ENCODE measurements at places on chromosomes 1 and 21.

DNA sequence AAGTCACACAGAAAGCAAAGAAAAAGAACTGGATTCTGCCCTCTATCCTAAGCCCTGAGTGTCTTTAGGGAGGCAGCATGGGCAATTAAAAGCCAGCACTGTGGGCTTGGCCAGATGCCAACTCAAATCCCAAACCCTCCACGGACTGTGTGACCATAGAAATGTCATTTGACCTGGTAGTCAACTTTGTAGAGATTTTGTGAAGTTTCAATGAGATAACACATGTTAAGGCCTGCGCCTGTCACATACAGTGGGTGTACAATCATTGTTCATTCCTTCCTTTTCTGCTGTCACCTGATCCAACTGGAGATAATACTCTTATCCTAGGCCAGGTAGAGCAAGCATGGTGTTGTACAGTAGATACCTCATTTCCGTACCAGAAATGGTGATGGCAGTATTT, 54.2 kb downstream of the TMEM53 start:
- DNase-seq = no peak

DNA sequence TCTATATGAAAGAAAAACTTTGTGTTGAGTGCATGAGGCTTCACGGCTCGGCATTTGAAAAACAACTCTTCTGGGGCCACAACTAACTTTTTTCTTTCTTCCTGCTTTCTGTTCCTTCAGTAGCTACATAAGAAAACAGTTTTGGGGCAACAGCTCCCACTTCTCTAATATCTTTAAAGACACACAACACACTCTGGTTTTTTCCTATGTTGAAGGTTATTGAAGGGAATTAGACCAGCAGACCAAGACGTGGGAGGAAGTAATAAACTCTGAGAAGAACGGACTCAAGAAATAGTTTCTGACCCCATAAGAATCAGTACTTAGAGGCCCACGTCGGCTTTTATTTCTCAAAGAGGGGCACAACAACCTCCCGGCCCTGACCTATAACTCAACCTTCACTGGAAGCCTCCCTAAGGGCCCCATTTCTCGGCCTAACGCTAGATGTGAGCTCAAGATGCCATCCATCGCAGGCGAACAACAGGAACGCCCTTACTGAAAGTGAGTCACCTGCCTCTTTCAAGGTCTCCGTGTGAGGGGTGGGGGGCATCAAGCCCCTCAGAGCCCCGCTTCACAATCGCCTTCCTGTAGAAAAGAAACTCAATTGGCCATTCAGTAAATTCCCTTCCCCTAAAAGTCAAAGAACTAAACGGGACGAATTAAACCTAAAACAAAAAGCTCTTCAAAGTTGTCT, 844 bp downstream of the ZMYM6 start:
- peak; percentile 55 for DNase-seq

- DNase-seq = no peak
Observed at GRCh38 chr1:7398982-7399381, 372.1 kb upstream of the VAMP3 start.

- DNase-seq = no peak
Observed at GRCh38 chr1:52877554-52877953, 35.0 kb downstream of the ZYG11A start.

DNA sequence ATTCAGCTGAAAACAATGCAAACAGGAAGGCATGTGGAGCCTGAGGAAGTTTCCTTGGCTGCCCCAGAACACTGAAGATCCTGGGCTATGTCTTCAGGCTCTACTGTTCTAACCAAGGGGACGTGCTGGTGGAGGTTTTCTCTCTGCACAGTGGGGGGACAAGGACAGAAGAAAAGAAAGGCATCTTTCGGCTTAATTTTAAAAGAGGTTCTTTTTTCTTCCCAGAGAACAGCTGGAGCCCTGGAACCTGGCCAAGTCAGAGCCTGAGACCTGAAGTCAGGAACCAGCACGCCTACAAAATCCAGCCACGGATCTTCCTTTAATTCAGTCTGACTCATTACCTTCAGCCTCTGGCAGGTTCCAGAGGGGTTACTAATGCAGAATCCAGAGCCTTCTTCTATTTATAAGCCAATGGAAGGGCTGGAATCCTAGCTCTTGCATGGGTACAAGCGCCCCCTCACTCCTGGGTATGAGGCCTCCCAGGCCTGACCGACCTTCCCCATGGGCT, 19.8 kb downstream of the CTNNBIP1 start:
- no peak for DNase-seq

DNA sequence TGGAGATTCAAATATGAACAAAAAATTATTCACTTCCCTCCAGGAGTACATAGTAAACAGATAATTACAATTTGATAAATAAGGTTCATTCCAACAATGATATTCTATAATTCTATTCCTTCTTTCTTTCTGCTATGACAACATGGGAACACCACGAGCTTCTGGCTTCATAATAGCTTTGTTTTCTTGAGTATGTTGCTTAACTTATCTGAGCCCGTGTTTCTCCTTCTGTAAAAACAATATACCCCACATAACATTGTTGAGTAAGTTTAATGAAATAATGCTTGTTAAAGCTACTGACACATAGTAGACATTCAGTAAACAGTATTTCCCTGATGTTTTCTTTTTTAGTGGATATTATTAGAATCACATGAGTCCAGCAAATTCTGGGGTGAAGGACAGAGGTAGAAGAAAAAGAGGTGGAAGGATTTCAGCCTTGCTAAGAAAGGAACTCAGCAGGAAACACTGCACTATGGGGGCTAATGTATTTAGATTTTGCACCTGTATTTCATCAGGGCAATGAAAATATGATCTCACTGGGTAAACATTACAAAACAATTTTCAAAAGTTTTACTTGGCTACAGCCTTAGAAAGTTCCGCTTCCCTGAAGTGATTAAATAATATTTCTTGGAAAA, 430.8 kb upstream of the C1orf87 start:
- DNase-seq = no peak

- no peak for DNase-seq
Observed at GRCh38 chr1:212512816-212513559, 80.3 kb downstream of the NENF start.

- DNase-seq = no peak
Observed at GRCh38 chr21:25025596-25025995, 581.7 kb downstream of the MRPL39 start.

GRCh38 chr1:211631168-211631567, 44.3 kb downstream of the NEK2 start:
- DNase-seq = no peak

- DNase-seq = no peak
Observed at GRCh38 chr21:27026501-27026900, 59.6 kb upstream of the ADAMTS5 start.

DNA sequence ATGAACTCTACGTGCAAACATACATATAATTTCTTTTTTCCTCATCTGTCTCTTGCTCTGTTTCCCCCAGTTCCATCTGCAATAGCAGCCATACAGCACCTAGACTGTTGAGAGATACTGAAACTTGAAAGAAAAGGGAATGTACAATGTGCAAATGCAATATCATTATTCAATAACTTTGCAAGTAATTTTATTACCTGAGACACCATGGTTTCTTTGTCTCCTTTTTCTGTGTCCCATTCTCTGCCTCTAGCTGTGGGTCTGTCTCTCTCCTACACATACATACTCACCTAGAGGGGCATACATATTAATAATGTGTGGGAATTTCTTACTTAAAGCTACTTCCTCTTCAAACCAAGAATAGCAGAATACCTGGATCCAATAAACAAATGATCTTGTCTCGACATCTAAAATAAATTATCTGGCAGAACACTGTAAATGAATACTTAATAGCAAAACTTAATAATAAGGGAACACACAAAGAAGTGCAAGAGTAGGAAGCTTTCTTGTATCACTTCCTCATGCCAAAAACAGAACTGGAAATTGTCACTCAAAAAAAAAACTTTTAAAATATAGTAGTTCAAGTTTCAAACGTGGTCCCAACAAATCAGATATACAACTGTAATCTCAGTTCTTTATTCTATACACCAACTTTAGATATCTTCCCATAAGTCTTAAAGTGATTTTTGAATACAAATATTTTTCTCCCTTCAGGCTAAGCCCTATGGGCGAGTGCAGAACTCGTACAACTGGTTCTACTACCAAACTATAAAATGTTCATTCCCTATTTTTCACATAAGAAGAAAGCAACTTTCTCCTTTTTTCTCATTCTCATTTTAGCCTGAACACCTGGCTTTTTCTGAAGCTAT, 194.6 kb downstream of the NRIP1 start:
- DNase-seq = no peak

Measured in stimulated activated CD4-positive, alpha-beta T cell treated with anti-CD3 and anti-CD28 coated beads, Interleukin-2, amount 100 ng/mL, for 24 hours (primary cell).